Activated CD4-positive, alpha-beta T cell treated with anti-CD3 and anti-CD28 coated beads, Interleukin-2, amount 10 ng/mL, durations not matched to agents 24 days and 14 days (primary cell): ENCODE measurements at places on chromosomes 2 and 18.
A peak's percentile ranks its signal among the peaks of the same experiment; 100 is the strongest.

DNA sequence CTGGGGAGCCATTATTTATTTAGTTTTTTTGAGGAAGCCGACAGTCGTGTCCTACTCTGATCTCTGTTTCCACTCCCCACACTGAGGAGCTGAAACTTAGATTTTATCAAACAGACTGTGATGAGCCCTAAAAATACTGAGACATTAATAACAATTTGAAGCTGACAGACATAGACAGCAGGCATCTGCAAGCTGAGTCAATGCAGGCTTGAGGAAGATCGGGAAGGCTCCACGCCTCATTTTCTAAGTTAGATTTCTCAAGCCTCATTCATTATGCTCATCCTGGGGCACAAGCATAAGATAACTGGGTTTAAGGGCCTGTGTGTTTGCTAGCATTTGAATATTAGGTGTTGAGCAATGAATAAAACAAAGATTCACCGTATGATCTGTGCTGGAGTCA, 26.3 kb downstream of the EFR3B start:
- DNase-seq: no peak

GRCh38 chr2:18484625-18485024, 75.8 kb downstream of the RDH14 start:
- no peak for DNase-seq

GRCh38 chr2:107393516-107393915, 433.2 kb upstream of the RGPD4 start:
- DNase-seq: no peak

DNA sequence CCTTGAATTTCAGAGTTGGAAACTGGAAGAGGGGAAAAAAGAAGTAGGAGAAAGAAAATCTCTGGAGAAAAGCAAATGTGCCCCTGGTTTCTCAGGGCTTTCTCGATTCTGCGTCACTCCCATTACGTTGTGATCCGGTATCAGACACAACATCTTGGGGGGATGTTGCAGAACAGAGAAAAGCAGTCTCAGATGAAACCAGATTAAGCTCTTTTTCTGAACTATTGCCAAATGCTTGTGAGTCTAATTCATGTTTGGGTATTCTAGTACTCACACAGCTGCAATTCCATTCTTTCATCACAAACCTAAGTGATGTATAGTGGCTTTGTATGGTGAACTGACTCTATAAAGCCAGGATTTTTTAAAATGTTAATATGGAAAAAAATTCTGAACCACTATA, 233.2 kb downstream of the TCF4 start:
- DNase-seq: no peak

DNA sequence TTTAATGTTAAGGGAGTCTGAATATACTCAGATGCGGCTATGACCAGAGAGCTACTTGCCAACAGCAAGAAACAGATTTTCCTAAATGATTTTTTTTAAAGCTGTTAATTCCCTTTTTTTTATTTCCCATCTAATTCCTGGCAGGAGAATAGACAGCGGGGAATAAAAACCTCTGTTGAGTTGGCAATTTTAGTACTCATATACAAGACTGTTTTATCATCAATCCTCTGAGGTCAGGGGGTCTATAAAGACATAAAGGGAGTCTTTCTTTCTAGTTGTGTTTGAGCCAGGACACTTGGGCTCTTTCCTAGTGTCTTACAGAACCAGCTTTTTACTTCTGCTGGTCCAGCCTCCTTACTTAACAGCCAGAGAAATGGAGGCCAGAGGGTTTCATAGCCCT, 29.4 kb downstream of the MAIP1 start:
- no peak for DNase-seq

DNA sequence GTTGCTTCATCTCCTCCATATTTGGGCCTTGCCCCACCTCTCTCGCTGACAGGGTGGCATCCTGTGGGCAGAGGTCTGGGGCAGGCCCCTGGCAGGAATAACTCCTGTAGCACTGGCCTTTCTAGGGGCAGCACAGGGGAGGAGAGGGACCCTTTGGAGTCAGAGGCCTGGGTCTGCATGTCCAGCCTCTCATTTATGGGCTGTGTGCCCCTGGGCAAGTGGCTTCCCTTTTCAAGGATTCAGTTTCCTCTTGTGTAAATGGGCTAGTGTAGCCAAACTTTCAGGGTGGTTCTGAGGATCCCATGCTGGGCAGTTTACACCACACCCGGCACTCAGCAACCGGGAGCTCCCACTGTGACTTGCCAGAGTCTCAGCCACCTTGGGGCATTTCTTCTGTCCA, 23.4 kb downstream of the ADRA2B start:
- no peak for DNase-seq

DNA sequence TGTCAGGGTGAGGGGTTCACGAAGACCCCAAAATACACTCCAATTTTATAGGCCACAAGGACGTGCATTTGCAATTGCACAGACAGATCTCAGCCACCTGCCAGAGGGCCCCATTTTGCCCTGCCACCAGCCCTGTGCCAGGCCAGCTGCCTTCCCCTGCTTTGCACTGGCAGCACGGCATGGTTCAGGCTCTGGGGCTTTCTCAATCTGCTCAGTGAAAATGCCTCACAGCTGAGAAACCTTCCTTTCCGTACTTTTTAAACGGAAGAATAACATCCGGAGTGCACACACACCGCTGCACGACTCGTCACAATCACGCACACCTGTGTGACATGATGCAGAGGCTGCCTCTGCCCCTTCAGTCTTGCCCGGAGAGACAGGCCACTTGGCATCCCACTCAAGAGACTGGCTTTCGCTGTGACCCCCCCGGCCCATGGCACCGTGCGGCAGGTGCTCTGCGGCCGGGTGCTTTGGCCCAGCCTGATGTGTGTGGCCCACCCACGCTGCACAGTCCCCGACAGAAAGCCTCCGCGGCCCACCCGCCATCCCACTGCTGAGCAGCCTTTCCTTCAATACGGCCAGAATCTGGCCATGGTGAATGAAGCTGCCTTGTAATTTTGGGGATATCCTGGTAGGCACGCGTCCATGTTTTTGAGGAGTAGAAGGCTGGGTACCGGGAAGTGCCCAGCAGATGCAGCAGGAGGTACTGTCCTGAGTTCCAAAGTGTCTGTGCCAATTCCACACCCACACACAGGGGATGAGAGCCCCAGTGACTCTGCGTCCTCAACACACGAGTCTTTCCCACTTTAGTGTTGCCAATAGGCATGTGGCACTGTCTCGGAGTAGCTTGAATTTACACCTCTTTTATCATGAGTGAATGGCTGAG, 88.8 kb downstream of the USP40 start:
- no peak for DNase-seq

DNA sequence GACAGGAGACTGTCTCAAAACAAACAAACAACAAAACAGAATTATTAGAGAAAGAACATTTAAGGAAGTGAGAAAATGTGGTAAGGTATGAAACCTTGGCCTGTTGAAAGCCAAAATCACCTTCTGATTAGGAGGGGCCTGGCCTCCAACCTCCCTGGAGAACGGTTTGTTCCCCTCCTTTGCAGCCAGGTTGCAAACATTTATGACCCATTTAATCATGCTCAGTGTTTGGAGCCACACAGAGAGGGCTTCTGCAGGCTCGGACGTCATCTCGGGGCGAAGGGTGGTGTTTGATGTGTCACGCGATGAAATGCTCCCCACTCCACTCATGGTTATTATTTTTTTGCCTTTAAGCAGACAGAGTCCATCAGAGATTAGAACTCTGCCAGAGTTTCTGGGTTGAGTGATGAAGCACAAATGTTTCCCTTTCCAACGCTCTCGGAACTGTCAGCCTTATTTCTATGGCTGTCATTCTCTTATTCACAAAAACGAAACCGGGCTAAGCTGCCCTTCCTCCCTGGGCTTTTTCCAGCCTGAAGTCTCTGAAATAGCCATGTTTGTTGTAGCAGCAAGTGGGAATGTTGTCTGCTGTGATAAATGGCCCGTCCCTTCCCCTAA, 33.6 kb upstream of the ROCK2 start:
- DNase-seq: no peak

DNA sequence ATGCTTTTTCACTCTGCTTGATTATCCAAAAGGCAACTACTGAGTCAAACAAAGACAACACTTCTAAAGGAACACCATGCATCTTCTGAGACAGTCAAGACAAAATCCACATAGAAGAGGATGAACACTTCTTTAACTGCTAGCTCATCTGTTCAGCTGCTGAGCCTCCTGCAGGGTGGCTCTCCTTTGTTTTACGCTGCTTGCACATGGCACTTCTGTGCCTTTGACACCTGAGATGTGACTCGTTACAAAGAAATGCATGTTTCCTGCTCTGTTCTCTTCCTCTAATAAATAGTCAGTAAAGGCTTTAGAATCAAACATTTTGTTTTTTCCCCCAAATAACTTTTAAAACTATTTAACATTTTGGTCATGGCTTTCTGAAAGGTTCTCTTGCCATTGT, 1129.4 kb downstream of the TDRD15 start:
- DNase-seq: no peak

DNA sequence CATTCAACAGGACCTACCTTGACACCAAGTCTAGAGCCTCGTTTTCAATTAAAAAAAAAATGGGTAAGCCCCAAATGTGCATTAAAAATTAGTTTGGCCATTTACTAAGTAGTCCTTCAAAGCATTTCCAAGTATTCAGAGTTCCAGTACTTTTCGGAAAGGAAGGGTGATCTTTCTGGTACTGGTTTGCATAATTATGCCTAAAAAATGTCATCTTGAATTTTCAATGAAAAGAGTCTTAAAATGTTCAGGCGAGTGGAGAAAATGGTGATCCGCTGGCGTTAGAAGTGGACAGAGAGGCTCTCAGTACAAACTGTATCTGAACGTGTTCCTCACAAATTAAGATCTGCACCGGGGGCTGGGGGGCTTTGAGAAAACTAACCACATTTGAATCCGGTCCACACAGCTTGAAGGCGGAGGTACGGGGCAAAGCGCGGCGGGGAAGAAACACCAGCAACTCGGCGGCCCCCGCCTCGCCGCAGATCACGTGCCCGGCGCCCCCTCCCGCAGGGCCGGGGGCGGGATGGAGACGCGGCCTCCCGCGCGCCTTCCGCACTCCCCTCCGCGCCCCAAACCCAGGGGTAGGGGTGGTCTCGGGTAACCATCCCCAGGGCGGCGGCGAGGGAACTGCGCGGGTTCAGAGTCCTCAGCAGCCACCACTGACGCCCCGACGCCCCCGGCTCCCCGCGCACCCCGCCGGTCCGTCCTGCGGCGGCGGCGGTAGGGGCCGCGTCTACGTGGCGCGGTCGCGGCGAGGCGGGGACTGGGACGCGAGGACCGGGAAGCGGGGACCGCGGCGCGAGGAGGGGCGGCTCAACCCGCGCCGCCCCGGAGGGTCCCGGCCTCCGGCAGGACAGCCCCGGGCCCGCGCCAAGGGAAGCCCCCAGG, 564 bp downstream of the LPIN2 start:
- peak; percentile 88 for DNase-seq

DNA sequence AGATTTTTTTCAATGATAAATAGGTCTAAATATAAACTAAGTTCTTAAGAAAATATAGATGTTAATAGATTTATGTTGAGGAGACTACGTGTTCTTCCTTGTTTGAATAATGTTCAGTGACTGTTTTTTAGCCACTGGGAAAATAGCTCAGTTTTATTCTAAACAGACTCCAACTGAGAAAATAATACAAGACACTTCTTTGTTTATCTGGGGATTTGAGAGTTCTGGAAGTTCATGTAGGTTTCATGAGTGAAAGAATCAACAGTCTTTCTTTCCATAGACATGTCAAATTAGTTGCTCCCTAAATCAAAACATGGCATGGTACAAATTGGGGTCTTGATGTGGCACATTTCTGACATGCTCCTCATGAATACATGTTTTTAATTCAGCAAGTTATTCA, 177.7 kb downstream of the MREG start:
- no peak for DNase-seq

DNA sequence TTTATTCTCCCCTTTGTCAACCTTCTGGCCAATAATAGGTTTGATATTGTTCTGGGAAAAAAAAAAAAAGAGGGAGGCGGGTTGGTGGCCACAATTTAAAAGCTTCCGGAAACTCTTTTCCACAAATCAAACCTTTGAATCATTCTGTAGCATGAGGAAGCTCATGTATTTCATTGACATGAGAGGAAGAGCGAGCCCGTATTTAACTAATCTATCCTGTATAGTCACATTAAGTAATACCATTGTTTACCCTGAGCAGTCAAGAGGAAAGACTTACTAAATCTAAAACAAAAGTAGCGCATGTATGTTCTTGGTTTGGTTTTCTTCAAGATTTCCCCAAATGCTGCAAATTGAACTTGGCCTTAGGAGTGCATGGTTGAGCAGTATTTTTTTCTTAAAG, 120.1 kb downstream of the NCKAP5 start:
- no peak for DNase-seq

- DNase-seq: no peak
Measured at GRCh38 chr2:71675296-71675695, 221.9 kb downstream of the DYSF start.

DNA sequence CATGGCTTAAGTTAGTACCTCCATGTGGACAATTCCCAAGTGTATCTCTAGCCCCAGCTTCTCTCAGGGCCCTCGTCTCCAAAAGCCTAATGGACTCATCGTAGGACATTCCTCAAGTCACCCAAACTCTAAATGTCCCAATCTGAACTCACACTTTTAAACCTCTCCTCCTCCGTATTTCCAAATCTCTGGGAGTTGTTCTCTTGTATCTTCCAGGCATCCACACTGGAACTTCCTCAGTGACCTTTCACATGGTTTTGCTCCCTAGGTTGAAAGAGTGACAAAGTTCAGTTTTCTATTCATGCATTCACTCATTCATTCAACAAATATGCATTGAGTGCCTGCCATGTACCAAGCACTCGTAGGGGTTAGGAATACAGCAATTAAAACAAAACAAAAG, 220.2 kb downstream of the ALPK2 start:
- DNase-seq: no peak

DNA sequence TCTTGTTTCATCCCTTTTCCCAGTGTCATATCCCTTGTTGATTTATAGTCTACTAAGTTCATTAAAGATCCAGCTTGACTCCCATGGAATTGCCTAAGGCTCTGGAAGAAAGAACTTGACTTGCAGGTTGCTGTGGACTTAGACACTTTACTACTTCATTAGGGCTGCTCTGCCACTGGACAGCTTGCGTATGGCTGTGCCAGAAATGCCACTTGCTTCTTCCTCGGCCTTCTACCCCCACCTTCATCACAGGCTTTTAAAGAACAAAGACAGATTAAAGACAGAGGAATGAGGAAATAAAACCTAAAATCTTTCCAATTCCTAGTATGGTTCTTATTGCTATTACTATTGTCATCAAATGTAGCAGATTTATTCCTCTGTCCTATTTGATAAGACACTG, 591.7 kb downstream of the BCL11A start:
- no peak for DNase-seq
